H4 (cell line): ENCODE measurements at places on chromosomes 11 and 22. TPM values are rescaled to one million over a fixed set of nuclear protein-coding genes. Genes with fewer than 3 reads are reported as not detected.

- no peak for DNase-seq
Observed at GRCh38 chr22:45868571-45869339, 108.2 kb downstream of the WNT7B start.

- no peak for DNase-seq
Observed at GRCh38 chr22:24303007-24303406, 32.4 kb downstream of the SPECC1L start.

DNA sequence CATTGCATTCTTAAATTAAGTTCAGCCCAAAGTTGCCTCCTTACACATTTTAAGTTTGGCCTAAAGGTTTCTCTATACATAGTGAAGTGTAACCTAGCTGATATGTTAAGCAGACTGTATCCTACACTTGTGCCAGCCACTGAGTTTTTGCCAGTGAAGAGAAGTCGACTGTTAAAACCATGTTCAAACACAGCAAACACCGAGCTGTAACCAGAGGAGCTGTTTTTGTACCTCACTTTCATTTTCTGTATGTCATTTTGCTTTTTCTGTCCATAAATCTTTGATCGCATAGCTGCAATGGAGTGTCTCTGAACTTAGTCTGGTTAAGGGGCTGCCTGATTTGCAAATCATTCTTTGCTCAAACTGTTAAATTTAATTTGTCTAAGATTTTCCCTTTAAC is 403.7 kb downstream of the LUZP2 start:
- no peak for DNase-seq

- DNase-seq, result peak; percentile 32
Observed at GRCh38 chr22:19109198-19110063, 12.8 kb downstream of the DGCR2 start.

- DNase-seq, result no peak
Observed at GRCh38 chr11:26575946-26576345, 3.9 kb upstream of the MUC15 start.

GRCh38 chr11:100612766-100613165 is 74.3 kb upstream of the ARHGAP42 start:
- DNase-seq, result no peak

GRCh38 chr22:35212009-35212408 is 45.3 kb upstream of the HMGXB4 start:
- peak; percentile 35 for DNase-seq

- no peak for DNase-seq
Observed at GRCh38 chr11:1340111-1340510, 30.7 kb upstream of the TOLLIP start.

DNA sequence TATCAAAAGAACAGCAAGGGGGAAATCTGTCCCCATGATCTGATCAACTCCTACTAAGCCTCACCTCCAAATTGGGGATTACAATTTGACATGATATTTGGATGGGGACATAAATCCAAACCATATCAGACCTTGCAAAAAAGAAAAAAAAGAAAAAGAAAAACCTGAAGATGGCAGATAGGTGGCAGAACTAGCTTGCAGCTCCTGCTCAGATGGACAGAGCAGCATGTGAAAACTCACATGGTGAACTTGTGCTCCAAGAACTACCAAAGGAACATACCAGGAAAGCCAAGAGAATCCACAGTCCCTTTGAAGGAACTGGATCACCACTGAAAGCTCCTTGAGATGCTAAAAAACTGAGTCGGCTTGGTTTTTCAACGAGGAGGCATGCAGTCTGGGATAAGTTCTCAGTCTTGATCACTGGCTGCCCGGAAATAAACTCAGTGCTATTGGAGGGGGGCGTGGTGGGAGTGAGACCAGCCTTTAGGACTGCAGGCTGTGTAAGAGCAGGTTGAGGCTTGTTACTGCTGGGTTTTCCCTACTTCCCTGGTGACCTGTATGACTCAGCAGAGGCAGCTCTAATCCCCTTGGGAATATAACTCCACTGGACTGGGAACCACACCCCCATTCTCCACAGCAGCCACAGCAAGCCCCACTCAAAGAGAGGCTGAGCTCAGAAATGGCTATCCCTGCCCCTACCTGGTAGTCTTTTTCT is 358.3 kb upstream of the ARHGAP42 start:
- DNase-seq, result peak; percentile 77

DNA sequence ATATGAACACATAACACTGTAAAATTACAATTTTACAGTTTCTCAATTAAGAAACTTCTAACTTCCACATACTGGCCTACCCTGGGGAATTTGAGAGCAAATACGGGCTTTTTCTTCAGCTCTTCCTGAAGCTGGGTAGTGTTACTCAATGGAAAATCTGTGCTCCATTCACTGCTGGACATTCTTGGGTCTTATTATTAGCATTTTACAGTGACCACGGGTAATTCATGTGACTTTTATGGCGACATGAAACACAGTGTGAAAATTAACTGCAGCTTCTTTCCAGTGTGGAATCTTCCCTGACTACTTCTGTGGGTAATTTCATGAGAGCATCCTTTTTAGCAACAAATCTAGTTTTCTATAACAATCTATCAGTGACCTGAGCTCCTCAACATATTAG is 423.7 kb upstream of the ANO5 start:
- DNase-seq, result no peak

- DNase-seq, result peak; percentile 52
Observed at GRCh38 chr11:19714387-19715363, 2.0 kb downstream of the NAV2 start.

- no peak for DNase-seq
Observed at GRCh38 chr22:48557473-48557872, 1270.2 kb downstream of the BRD1 start.

DNA sequence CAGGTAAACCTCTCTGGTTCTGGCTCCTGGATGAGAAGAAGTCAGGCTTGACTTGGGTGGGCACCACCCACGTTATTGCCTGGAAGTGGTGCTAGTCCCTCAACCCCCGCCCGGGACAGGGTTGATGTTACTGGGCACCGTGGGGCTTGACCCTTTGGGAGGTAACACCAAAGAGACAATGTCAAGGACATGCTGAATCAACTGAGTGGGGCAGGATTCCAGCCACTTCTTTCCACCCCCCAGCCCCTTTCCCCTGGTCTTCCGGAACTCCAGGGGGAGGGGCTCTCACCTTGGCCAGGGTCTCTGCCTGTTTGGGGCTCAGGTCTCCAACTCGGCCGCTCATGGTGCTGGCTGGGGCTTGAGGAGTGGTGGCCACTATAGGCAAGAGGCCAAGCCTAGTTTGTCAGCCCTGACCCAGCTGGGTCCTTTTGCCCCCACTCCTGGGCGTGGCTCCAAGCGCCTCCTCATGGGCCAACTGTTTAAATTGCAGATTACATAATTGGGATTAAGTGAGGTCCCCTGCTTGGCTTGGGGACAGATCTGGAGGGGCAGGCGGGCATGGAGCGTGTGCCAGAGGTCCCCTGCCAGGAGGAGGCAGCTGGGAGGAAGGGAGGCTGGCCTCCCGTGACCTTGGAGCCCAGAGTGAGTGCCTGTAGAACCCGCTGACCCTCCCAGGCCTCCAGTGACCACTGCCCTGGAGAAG is at the start of gene SEC14L3:
TSS of gene SEC14L3 (minus strand) at position 402 of the 703 bp plus-strand sequence. CDS start at position 343, 59 bp downstream.
- no peak for DNase-seq

DNA sequence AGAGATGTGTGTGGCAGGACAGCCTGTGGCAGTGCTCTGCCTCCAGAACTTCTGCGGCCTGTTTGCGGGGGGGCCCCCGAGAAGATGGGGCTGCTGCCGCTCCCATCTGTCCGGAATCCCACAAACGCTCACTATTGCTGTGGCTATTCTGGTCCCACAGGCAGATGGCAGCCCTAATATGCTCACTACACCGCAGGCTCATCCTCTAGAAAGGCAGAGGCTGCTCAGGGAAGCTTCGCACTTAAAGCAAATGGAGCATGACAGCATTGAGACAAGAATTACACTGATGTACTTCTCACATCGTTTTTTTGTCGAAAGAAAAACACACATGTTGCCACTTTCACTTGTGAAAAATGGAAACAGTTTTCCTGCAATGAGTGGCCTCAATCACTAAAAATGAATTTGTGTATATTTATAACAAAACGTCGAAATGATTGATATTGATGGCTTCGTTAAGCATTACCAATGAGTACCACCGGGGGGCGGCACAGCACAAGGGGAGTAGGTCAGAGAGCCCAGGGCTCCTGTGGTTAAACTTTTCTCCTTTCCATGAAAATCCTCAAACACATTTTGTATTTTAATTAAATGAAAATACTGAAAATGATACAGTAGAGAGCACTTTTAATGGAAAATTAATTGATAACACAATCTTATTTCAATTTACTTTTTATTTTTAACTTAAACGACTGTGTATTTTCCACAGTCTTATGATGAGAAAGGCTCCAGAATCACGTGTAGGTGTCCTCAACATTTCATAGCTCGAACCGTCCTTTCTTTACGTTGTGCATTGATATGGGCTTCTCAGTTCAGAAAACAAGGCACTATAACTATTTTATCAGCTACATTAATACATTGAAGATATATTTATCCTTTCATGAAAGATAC is 69.1 kb downstream of the CTTN start:
- peak; percentile 26 for DNase-seq

DNA sequence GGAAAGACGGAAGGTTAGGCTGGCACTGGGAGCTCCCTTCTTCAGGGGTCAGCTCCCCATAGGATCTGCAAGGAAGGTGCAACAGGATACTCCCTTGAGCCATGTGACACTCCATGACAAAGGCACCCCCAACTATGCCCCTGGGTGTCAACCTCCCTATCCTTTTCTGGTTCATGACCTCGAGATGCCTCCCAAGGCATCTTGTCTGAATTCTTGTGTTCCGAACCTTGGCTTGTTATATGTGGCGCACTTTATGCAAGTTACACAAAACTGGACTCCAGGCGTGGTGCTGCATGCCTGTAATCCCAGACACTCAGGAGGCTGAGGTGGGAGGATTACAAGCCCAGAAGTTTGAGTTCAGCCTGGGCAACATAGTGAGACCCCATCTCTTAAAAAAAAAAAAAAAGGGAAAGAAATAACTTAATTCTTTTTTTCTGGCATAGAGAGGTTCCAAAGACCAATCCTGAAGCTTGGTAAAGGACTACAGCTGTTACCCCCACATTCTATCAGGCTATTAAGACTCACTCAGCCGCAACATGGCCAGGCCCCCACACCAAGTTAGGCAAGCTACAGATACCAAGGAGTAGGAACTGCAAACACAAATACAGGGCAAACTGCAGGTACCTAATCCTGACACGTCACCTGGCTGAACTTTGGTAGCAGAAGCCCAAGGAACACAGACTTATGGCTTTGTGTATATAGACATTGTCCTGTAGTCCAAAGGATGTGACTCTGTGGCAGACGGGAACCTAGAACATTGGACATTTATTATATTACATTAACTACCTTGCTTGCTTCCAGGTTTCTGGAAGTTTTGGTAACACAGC is 1.4 kb downstream of the C11orf24 start:
- DNase-seq, result no peak

GRCh38 chr11:87942786-87943185 is 232.5 kb downstream of the RAB38 start:
- no peak for DNase-seq

DNA sequence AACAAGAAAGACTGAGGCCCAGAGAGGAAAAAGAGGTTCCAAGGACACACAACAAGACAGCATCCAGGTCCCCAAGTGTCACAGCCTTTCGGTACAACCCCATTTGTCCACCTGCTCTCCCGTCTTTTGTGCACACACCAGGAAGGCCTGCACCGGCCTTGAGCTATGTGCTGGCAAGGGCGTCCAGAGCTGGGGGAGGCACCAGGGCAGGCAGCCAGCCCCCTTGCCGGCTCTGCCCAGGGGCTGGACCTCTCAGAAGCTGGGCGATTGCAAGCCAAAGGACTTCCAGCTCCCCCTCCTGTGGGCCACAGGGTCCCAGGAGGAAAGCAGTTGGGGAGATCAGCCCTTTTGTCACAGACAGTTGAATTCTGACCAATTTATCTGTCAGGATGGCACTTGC is 210.5 kb downstream of the MN1 start:
- no peak for DNase-seq

DNA sequence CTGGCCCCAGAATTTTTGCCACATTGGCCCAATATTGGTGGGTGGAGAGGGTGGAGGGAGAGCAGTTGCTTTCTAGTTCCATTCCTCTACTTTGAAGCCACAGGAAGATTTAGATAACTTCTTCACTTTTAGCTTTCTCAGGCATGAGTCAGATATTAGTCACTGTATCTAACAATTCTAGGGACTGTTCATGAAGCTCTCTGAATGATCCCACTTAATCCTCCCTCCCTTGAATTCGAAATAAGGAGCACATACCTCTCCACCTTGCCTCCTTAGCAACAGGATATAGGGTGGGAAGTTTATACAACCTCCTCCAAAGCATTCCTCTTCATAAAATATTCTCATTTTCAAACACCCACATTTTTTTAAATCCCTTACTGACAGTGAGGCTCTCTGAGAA is 13.5 kb downstream of the FSHB start:
- peak; percentile 54 for DNase-seq

DNA sequence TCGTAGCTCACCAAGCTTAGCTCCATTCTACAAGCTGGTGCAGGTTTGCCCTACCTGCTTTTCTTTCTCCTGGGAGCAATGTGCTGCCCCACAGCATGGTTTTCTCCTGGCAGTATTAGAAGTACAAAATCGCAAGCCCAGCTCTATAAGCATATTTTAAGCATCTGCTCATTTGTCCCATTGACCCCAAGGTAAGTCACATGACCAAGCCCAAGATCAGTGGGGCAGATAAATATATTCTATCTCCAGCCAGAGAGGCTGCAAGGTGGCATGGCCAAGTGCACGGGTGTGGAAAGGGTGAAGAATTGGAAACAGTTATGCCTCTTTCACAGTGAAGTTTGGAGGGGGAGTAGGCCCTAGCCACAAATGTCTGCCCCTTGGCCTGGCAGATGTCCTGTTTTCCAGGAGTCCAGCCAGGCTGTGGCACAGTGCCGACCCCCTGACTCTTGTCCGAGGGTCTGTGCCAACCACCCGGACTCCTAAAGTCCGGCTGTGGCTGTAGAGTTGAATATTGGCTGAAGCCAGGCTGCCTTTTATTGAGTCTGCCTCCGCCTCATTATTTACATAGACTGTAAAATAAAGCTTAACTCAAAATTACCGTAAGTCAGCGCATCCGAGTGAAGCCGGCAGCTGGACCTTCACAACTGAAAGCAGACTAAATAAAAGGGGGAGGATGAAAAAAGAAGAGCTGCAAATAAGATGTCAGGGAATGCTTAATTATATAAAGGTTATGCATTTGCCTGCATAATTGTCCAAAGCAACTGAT is 165.7 kb downstream of the COMMD9 start:
- no peak for DNase-seq

DNA sequence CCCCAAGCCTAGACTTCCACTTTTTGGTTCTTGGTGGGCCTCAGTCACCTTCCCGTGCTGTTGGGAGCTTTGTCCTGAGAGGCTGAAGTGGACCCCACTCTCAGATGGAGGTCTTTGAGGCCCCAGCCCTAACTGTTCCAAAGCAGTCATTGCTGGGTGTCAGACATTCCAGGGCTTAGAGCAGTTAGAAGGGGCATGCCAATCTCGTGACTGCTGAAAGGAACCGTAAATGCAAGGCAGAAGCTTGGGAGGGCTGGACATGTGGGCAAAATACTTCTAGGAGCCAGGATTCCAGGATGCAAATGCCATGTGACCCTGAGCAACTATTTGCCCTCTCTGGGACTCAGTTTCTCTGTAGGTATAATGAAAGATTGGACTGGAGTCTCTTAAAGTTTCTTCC is 118.8 kb upstream of the CRYBB3 start:
- DNase-seq, result no peak

Gene OR2D2
- total RNA-seq, result not detected in 2 replicates

Gene PDE2A
- total RNA-seq, result 2.6 and 3.0 TPM in 2 replicates

Gene BLID
- 0.10 and 0.16 TPM in 2 replicates for total RNA-seq

Gene KIAA0930
- total RNA-seq, result 76.7 and 97.2 TPM in 2 replicates

Gene OR5AR1
- total RNA-seq, result not detected in 2 replicates

Gene PLA2G3
- total RNA-seq, result not detected in 2 replicates

Gene OR51B4
- total RNA-seq, result 1.1 and 6.9 TPM in 2 replicates

Gene VSIG2
- total RNA-seq, result not detected in 2 replicates

Gene TUB
- total RNA-seq, result 7.5 and 7.8 TPM in 2 replicates

Gene OR56B1
- total RNA-seq, result not detected in 2 replicates

Gene RHOD
- not detected in 2 replicates for total RNA-seq

Gene OR5B21
- not detected in 2 replicates for total RNA-seq
